ENCODE measurements at places on chromosomes 2 and 18. TPM values are rescaled to one million over a fixed set of nuclear protein-coding genes. Genes with fewer than 3 reads are reported as not detected.

DNA sequence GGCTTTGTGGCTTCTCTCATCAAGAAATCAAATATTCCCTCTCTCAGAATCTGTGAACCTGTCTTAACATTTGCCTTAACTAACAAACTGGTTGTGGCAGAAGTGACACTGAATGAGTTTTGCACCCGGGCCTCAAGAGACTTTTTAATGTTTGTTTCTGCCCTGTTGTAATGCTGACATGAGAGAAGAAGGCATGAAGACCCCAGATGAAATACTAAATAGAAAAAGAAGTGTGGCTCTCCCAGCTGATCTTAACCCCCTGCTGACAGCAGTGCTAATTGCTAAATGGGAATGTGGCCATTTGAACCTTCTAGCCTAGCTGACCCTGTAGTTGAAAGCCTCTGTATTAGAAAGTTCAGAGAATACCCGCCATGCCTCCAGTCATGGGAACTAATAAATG lies 261.2 kb downstream of the CTNNA2 start:
- no peak for DNase-seq

Gene ZFAND2B
- 27.2 TPM for total RNA-seq

GRCh38 chr18:63619661-63620060 lies 24.4 kb downstream of the SERPINB4 start:
- DNase-seq: peak; percentile 63

- DNase-seq: peak; percentile 59
Measured at GRCh38 chr2:232292395-232293154, 86.0 kb upstream of the ALPP start.

Gene CD226
- 0.99 TPM for total RNA-seq

DNA sequence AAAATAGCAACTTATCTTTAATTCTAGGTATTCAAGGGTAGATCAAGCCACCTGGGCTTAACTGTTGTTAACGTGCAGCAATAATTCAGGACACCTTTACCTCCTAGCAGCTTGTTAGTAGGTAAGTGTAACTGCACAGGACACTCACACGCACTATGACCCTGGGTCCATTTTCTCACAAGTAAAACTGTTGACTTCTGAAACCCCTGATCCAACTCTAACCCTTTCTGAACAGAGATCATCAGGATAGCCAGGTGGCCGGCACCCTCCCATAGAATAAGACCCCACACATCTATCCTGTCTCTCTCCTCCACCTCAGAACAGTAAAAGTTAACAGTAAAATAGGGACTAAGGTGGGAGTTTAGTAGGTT lies 610 bp downstream of the SPC25 start:
- no peak for DNase-seq

Gene RTP5
- total RNA-seq: not detected

DNA sequence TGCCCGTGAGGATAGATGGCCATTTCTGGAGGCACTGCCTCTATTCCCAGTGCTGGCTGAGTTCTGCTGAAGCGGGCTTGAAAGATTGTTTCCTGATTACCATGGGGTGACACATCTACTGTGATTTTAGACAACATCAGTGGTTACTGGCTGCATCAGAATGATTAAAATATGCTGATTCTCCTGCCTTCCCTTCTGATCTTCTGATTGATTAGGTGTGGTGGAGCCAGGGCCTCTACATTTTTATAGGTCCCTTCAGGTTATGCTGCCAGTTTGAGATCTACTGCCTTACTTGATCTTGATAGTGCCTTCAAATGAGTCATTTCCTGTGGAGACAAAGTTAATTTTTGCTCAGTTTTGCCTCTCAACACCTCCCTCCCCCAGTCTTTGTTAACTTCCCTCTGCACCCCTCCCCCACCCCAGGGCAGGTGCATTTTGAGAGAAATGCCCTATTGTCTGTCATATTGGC lies 31.6 kb upstream of the SNORC start:
- DNase-seq: no peak

Gene HSBP1L1
- total RNA-seq: 2.5 TPM

Gene DHRS9
- not detected for total RNA-seq

DNA sequence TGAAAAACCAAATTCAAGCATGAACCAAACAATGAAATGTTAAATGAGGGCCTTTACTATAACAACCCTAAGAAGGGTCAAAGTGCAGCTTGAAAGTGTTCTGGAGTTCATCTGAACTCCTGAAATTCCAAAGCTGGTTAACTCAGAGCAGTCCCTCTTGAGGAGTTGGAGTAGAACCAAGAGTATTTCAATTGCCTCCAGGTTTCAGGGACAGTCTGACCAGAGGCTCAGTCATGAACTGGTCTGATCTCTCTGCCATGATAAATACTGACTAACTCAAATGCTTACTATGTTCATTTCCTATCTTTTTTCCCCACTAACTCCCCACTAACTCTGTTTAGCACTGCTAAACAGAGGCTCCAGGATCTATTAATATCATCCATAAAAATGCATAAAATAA lies 2.7 kb downstream of the STARD7 start:
- DNase-seq: peak; percentile 82

Gene CLIP4
- total RNA-seq: 73.5 TPM

DNA sequence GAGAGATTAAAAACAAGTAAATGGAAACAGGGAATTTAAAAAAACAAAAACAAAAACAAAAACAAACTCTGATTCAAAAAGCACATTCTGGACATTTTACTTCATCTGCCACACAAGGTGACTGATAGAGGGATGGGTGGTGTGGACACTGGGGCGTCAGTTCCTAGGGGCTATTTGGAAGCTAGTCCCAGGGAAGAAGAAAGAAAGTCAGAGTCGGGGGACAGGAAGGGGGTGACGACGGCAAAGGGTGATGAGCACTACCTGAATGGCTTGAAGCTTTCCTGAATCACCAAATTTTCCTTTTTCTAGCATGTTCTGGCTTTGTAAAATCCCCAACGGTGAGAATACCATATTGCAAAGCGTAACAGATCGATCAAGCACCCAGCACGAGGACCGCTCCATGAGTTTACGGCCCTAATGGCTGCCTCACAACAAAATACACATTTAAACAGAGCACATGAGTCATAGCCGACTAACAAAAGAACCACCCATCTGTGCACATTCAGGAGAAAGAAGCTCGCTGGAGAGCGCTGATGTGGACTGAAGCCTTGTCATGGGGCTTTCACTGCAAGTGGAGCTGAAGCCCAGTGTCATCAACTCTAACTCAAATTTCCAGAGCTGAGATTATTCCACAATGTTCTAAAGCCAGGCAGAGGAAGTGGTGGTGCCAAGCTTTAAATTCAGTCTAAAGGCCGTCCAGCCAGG lies 178.9 kb downstream of the LNPK start:
- no peak for DNase-seq

- no peak for DNase-seq
Measured at GRCh38 chr2:113685471-113685870, 58.4 kb downstream of the RABL2A start.

GRCh38 chr2:221876016-221876415 lies 303.9 kb upstream of the EPHA4 start:
- DNase-seq: no peak

DNA sequence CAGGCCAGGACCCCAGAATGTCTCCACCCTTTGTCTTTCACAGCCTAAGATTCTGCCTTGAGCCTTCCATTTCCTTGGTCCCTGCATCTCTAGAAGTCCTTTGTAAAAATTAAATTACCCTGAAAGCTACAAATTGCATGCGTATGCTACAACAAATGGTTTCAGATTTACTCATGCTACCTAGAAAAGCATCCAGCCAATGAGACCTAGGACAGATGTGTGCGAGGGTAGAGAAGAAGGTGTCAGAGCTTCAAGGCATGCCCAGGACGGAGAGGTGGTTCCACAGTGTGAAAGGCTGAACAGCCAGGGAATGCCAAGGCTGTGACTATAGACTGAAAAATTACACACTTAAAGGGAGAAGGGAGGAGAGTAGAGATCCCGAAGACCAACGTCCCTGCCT lies 40.2 kb downstream of the CCBE1 start:
- DNase-seq: no peak

GRCh38 chr2:188475945-188476344 lies 184.3 kb downstream of the GULP1 start:
- peak; percentile 7 for DNase-seq

DNA sequence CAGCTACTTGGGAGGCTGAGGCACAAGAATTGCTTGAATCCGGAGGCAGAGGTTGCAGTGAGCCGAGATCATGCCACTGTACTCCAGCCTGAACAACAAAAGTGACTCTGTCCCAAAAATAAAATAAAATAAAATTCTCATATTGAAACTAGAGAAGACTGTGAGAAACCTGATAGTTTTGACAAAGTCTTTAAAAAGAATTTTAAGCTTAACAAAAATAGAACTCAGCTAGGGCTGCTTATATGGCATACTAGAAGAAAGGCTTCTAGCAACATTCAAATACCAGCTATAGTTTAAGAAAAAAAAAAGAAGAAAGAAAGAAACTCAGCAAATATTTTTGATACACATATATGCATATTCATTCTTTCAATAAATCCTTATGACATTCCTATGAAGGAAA lies 13.6 kb downstream of the HADHA start:
- no peak for DNase-seq

DNA sequence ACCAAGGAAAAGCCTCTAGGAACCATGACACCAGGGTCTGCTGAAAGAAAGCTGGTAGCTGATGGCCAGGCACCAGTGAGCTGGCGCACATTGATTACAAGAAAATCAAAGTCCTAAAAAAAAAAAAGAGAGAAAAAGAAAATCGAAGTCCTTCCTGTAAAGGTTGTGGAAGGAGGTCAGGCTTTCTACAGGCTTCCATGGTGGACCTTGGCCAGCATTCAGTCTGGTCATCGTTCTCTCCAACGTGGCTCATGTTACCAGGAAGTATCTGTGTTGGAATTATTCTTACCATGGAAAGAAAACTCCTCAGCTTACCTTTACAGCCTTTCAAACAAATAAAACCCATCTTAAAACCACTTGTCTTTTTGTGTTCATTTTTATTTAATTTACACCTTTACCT lies 65.6 kb downstream of the CYB5A start:
- DNase-seq: no peak

GRCh38 chr2:26648516-26648915 lies 7.3 kb upstream of the CIB4 start:
- DNase-seq: no peak

Gene CABLES1
- total RNA-seq: 7.4 TPM

Gene COL3A1
- total RNA-seq: 14,045 TPM

DNA sequence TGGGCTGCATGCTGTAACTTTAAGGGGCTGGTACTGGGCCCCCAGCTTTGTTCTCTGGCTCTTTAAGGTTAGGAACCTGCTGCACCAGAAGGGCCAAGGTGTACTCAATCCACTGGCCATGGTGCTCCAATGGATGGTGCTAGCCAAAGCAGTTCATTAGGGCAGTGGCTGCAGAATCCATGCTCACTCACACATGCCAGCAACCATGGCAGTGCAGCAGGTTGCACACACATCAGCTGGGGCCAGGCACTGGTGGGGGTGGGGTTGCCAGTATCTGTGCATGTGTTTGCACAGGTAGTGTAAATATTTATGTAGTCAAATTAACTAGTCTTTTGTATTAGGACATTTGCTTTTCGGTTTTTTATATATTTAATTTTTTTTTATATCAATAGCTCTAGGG lies 228.3 kb upstream of the EPC2 start:
- no peak for DNase-seq

DNA sequence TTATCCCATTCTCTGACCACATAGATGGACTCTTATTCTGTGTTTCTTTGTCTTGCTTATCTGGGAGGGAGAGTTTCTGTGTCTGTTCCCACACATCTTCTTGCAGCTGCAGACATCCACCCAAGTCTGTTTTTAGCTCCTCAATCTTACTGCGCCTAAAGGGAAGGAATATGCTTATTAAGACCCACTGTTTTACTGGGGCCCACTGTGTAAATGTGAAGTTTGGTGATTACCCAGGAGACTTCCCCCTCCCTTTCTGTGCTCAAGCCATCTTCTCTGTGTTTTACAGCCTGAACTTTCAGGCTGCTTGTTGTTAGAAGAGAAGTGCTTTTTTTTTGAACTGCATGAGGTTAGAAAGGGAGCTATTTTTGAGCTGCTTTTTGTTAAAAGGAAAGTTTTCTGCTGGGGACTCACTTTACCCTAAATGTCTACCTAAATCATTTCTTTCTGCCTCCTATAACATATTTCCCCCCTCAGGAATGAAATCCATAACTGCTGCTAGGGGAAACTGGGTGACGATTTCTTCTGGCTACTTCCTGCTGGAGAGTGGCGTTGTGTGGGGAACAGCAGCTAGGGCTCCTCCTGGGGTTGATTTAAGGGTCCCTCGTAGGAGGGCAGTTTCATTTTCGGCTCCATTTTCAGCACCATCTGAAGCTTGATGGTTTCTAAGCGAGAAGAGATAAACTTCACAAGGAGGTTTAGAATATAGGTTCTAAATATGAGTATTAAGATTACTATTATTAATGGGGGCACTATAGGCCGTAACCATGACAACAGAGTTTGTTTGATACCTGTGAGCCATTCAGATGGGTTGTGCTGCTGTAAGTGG lies 39.5 kb upstream of the GMCL1 start:
- peak; percentile 55 for DNase-seq

- DNase-seq: no peak
Measured at GRCh38 chr2:154381931-154382794, 316.3 kb upstream of the KCNJ3 start.

Gene RFTN2
- total RNA-seq: 16.4 TPM

DNA sequence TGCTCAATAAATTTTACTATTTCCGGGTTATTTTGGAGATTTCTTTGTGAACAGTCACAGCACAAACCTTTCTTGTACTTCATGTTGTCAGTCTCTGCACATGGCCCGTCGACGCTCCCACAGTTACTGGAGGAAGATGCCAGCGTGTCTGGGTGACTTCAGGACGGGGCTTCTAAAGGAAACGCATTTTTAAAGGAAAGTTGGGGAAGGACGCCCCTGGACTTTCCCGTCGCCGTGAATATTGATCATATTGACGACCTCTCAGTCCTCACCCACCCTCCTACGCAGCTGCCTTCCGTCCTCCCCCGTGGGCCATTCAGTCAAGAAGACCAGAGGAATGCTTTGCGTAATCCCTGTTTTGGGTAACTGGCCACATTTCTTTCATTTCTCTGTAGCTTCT lies 71.1 kb upstream of the SNTG2 start:
- no peak for DNase-seq

GRCh38 chr2:170822290-170823087 lies 5.8 kb downstream of the GAD1 start:
- DNase-seq: no peak

DNA sequence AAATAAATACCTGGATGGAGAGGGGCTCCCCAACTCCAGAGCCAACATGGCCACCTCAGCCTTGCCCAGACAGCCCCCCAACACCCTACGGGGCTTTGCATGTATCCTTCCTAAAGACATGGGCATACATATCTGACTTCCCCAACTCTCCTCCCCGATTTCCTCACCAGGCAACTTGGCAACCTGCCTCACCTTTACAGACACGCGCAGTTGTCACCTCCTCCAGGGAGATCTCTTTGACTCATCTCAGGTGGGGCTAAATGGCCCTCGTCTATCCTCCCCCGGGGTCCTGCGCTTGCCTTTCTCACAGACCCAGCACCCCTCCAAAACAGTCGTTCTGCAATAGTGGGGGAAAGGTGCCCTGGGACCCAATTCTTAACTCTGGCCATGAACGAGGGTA lies 10.6 kb upstream of the BIN1 start:
- DNase-seq: no peak

DNA sequence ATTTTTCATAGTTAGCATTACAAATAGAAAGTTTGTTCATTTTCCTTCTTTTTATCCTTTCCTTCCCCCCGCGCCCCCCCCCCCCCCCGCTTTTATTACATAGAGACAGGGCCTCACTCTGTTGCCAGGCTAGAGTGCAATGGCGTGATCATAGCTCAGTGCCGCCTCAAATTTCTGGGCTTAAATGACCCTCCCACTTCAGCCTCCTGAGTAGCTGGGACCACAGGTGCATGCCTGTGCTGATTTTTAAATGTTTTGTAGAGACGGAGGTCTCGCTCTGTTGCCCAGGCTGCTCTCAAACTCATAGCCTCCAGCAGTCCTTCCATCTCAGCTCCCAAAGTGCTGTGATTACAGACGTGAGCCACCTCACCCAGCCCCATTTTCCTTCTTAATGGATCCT lies 91.2 kb upstream of the ALPP start:
- DNase-seq: no peak

Gene NTSR2
- total RNA-seq: not detected
